ENCODE measurements at places on chromosomes 6 and 20.

GRCh38 chr6:132126150-132126549 lies 175.0 kb upstream of the CCN2 start:
- DNase-seq = no peak

GRCh38 chr20:39885975-39886649 lies 802.9 kb downstream of the MAFB start:
- DNase-seq = peak; percentile 19

GRCh38 chr20:48406912-48407340 lies 420.9 kb downstream of the PREX1 start:
- DNase-seq = no peak

DNA sequence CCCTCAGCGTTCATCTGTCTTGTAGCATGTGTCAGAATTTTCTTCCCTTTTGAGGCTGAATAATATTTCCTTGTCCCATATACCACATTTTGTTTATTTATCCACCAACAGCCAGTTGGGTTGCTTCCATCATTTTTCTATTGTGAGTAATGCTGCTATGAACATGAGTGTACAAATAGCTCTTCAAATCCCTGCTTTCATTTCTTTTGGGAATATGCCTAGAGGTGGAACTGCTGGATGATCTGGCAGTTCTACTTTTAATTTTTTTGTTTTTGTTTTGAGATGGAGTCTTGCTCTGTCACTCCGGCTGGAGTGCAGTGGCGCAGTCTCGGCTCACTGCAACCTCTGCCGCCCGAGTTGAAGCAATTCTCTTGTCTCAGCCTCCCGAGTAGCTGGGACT lies 64.7 kb downstream of the SASH1 start:
- no peak for DNase-seq

- DNase-seq = no peak
Observed at GRCh38 chr6:4055420-4056041, 23.4 kb downstream of the FAM217A start.

- no peak for DNase-seq
Observed at GRCh38 chr20:61186771-61187472, 65.1 kb upstream of the CDH4 start.
